ENCODE measurements at places on chromosomes 1 and 21. TPM values are rescaled to one million over a fixed set of nuclear protein-coding genes. Genes with fewer than 3 reads are reported as not detected.

DNA sequence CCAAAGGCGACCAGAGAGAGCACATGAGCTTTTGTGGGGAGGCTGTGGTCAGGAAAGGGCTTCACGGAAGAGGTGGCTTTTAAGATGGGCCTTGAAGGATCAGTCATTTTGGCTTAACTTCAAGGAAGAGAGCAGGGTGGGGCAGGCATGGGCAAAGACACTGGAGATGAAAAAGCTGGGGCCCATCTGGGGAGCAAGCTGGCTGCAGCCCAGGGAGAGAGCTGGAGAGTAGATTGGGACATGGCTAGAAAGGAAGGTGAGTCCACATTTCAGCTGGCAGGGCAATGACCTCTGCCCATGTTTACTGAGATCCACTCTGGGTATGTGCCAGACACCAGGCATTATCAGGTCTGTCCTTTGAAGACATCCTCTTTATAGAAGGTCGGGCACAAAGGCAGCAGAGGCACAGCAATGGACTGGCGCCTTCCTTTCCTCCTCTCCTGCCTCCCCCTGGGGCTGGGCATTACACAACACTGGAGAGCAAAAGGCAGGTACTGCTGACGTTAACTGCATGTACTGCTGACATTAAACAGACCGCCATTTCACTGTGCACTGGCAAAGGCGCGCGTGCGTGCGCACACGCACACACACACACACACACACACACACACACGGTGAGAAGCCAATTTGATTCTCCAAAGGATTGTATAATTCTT lies 2.2 kb upstream of the UBXN10 start:
- DNase-seq = no peak

DNA sequence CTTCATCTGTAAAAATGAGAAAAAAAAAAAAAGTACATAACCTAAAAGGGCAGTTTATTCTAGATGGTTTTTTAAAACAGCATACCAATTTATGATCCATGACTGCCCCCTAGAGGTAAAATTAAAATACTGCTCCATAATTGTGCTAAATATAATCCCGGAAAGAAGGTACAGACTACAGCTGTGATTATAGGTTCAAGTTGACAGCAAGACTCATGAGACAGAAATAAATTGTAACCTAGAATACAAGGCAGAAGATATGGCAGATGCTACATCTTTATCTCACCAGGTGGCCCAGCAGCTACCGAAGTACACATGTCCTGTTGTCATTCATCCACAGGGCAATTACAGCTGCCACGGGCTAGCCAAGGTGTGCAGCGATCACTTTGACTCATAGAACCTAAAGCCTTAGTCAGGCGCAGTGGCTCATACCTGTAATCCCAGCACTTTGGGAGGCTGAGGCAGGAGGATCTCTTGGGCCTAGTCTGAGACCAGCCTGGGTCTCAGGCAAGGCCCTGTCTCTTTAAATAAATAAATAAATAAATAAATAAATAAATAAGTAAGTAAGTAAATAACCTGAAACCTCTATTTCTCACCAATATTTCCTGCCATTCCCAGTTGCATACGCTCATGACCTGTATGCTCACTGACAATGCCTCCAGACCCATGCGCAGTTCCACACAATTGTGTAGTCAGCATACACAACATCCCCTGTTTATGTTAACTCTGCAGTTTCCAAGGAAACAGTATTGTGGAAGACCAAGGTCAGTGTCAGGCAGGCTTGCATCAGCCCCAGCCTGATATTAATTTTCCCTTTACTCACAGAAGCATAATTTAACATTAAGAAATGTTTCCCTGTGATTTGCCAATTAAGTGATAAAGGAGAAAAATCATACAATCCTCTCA lies 18.3 kb upstream of the PPIE start:
- peak; percentile 68 for DNase-seq

- DNase-seq = no peak
These were observed 1001.3 kb upstream of the ADGRL2 start for GRCh38 chr1:80799457-80799856.

DNA sequence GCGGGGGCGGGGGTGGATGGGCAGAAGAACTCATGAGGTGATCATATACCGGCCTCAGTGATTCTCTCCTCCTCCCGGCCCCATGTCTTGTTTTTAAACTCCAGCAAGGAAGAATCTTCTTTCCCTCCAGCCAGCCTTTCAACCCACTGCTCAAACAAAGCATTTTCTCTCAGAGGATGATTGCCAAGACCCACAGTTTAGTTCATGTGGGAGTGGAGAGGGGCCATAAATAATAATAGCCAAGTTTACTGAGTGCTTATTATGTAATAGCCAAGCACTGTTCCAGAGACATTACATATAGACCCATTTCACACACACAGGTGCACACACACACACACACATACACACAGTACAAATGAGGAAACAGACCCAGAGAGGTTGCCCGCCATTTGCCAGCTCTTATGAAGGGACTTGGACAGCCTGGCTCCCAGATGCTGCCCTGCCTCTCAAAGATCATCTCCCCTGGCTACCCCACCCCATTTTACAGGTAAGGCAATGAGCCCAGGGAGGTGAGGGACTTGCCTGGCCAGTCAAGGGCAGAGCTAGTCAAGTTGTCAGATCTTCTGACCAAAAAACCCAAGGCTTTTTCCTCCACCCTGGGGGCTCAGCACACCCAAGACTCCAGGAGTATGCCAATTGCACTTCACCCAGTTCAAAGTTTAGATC lies 18.0 kb upstream of the BCAR3 start:
- DNase-seq = no peak

- DNase-seq = no peak
These were observed 31.7 kb upstream of the FNBP1L start for GRCh38 chr1:93416183-93416582.

DNA sequence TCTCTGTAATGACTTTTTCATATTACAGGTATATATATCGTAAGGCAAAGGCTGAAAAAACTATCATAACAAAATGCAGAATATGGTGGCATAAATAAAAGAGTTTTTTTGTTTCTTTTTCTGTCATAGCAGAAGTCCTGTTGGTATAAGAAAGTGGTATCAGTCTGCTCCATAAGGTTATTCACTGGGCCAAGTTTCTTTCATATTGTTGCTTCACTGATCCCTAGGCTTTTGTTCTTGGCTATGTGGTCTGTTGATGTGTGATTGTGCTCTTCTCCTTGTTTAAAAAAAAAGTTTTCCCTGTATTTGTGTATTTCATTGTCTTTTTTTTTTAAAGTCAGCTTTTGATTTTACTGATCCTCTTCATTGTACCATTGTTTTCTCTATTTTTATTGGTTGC lies 26.0 kb downstream of the PTBP2 start:
- DNase-seq = no peak

DNA sequence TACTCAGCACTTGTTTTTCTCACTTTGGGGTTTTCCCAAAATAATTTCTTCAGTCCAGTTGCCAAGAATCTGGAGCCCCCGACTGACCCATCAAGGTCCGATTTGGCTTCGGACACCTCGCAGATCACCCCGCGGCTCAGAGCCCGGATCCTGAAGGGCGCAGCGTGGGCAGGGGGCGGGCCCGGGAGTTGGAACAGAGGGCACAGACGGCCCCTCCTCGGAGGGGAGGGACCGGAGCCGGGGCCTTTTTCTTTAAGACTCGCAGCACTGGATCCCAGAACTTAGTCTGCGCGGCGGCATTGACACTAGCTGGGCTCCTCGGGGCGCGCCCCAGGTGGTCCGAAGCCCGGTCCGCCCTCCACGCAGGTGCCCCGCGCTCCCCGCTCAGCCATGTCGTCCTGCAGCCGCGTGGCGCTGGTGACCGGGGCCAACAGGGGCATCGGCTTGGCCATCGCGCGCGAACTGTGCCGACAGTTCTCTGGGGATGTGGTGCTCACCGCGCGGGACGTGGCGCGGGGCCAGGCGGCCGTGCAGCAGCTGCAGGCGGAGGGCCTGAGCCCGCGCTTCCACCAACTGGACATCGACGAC lies at the start of gene CBR3:
TSS of gene CBR3 (plus strand) at position 277 of the 588 bp plus-strand sequence. CDS start at position 391, 114 bp downstream.
- no peak for DNase-seq

GRCh38 chr1:99277066-99277465 lies 12.8 kb downstream of the PLPPR4 start:
- no peak for DNase-seq

DNA sequence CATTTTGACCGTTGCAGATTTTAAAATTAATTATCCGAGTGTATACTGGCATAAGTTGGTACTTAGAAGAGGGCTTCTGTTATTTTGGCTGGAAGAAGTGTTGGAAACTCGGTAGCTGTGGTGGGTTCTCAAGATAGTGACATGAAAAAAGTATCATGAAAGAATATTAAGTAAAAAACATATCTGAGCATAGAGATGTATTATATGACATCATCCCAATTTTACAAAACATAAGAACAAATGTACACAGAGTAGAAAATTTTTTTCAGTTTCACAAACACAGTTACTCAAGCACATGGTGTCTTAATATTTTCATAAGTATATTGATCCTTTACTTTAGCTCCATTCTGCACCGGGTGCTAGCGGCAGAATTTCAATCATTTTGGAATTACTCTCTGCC lies 684 bp downstream of the IFI16 start:
- DNase-seq = no peak

DNA sequence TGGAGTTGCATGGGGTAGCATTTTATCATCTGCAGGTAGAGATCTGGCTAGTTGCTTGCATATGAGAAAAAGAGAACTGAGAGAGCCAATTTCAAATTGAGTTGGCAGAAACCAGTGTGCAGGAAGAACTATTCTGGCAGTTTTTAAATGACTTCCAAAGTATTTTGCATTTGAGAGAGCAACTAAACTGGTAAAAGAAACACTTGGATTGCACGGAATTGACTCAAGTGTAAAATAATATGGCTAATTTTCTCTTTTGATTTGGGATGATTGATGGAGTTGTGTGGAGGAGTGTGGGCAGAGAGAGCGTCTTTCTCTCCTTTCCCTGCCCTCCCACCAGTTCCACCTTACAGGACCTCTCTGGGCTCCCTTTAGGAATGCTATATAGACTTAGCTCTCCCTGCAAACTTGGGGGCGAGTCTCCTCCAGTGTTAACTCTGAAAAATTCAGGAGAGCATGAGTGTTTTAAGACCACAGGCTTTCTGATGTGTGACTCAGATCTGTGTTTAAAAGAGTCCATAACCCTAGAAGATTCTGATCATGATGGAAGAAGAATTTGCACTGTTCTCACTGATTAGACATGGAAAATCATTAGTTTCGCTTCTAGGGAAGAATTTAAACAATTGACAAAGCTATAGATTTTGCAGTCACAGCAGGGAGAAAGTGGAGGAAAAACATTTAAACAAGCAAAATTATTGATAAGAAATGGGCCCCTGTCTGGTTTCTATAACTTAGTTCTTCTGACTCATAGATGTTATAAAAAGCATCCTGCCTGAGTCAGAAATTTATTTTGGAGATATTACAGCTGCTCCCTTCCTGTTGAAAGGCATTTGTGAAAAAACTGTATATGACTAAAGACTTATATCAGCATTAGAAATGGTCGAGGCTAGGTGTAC lies 24.9 kb upstream of the CTBS start:
- DNase-seq = peak; percentile 94

GRCh38 chr1:156014829-156015228 lies 5.9 kb downstream of the SSR2 start:
- DNase-seq = no peak

DNA sequence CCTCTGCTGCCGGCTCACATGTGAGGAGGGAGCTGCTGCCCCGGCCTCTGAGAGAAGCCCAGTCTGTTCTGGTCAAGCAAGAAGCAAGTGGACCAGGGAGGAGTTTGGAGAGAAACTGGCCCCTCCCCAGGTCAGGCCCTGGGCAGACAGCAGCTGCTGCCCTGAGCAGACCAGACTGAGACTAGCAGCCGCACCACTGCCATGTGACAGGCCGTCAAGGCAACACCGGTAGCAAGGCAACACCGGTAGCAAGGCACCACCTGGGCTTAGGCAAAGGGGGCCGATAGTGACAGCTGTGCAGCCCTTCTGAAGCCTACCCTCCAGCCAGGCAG lies 50.3 kb downstream of the ARHGEF16 start:
- DNase-seq = no peak

GRCh38 chr1:6630027-6630426 lies 5.4 kb downstream of the THAP3 start:
- no peak for DNase-seq

DNA sequence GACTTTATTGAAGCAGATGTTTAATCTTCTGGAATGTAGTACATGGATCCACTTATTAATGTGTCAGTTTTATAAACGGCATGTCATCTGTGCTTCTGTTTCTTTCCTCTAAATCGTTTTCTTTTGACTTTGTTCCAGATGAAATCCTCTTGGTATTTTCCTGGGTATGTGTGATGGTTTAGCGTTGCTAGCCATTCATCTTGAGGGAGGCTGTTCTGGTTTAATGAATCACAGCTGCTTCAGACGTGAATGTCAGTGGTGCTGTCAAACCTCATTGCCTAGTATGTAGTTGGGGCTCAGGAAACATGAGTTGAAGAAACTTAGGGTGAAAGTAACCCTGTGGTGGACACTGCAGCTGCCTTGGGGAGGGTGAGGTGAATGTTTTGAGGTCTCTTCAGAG lies 33.2 kb downstream of the KCNK1 start:
- DNase-seq = no peak

DNA sequence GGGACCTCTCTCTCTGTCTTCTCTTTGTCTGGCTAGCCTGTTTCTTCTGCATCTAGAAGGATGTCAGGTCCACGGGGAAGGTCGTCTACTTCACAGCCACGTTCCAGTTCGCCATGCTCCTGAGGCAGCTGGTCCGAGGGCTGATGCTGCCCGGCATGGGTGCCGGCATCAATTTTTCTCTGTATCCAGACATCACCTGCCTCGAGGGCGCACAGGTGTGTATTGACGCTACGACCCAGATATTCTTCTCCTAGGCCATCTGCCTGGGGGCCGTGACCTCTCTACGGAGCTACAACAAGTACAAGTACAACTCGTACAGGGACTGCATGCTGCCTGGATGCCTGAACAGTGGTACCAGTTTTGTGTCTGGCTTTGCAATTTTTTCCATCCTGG lies 841.6 kb upstream of the TMPRSS15 start:
- no peak for DNase-seq

DNA sequence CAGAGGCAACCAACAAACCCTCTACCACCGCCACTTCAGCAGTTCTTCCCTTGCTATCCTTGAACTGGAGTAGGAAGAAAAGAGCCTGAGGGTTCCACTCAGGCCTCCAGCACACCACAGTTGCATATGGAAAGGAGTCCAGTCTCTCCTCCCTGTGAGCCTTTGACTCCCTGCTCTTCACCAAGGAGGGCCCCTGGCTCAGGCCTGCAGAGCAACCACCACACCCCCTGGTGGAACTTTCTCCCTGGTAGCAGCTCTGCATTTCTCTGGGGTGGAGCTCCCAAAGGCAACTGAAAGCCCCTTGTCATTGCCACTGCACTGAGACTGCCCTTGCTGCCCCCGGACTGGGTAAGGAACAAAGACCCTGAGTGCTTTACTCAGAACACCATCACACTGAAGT lies 1021.5 kb upstream of the ADGRL2 start:
- no peak for DNase-seq

GRCh38 chr1:181803421-181803820 lies 258.1 kb downstream of the ZNF648 start:
- no peak for DNase-seq

GRCh38 chr1:213931836-213932235 lies 55.9 kb upstream of the PROX1 start:
- no peak for DNase-seq

- no peak for DNase-seq
These were observed 60.4 kb downstream of the RAP1GAP start for GRCh38 chr1:21608798-21609197.

Gene XCL1
- total RNA-seq = not detected

Gene LGR6
- total RNA-seq = not detected

Gene SV2A
- total RNA-seq = 1.1 TPM

Gene SMYD3
- total RNA-seq = 17.4 TPM

Gene GBP5
- total RNA-seq = 0.26 TPM

Gene PCNX2
- total RNA-seq = 30.3 TPM

Gene CCDC24
- 2.6 TPM for total RNA-seq

Gene ELOA
- total RNA-seq = 16.8 TPM

All from bronchial epithelial cell (primary cell).